Fibroblast of pulmonary artery (primary cell): ENCODE measurements at places on chromosomes 2 and 18.
A peak's percentile ranks its signal among the peaks of the same experiment; 100 is the strongest.

GRCh38 chr18:74069178-74070050 lies 78.2 kb downstream of the FBXO15 start:
- DNase-seq = no peak

DNA sequence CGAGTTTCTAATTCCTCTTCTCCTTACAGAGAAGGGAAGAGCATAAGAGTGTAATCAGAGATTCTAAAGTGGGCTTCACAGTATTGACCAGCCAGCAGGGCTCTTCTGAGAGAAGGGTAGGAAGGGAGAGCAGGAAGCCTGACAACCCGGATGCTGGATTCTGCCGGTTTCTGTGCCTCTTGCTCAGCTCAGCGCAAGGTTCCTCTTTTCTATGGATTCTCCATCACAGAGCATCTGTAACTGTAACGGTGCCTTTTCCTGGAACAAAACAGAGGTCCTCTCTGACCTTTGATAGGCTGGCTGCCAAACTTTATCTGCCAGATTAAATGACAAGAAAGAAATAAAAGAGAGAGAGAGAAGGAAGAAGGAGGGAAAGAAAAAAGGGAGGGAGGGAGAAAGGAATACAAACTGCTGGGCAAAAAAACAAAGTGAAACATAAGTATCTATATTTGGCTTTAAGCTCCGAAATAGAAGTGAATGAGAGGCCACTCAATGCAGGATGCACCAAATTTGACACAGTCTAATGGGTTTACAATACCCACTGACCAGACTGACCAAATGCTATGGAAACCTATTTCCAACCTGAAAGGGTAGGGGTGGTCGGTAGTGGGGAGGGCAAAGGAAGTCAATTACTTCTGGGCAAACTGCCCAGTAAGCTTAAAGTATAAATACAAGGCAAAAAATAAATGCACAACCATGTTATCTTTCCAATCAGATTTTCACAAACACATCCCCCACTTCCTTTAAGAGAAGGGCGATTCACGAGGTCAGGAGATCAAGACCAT lies 59.2 kb downstream of the PIEZO2 start:
- no peak for DNase-seq

DNA sequence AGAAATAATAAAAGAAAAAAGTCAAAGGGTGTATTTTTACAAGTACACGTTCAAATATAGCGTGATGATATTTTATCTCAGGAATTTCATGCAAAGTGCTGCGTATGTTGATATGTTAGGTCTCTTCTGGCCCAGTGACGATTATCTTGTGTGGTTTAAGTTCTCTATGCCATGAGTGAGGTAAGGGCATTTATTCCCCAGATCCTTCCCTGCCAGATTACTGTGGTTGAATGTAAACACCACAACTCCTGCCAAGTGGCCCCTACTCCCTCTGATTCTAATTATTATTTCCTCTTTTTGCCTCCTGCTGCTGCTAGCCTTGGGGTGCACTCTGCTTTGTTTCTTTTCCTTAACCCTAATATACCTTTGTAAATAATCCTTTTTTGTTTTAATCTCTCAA lies 12.2 kb downstream of the SCN2A start:
- DNase-seq = no peak

GRCh38 chr2:44836916-44837315 lies 104.6 kb upstream of the SIX3 start:
- no peak for DNase-seq

GRCh38 chr18:22385718-22386117 lies 32.0 kb downstream of the CTAGE1 start:
- peak; percentile 90 for DNase-seq

GRCh38 chr2:40284797-40285196 lies 167.1 kb downstream of the SLC8A1 start:
- peak; percentile 26 for DNase-seq

DNA sequence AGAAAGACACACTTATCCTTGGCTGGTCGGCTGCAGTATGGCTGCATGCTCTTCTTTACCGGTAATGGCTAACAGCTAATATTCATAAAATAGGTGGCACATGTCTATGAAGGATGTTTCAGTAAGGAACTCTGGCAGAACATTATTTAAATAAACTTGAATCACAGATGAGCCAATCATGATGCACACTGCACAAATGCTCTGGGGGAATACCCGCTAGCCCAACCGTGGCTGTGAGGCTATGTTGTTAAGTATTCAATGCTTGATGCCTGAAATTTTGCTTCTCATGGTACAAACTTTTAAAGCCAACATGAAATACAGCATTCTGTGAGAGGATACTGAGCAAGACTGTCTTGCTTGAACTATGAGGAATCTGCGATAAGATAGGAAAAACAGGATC lies 505.8 kb downstream of the ZEB2 start:
- peak; percentile 5 for DNase-seq

DNA sequence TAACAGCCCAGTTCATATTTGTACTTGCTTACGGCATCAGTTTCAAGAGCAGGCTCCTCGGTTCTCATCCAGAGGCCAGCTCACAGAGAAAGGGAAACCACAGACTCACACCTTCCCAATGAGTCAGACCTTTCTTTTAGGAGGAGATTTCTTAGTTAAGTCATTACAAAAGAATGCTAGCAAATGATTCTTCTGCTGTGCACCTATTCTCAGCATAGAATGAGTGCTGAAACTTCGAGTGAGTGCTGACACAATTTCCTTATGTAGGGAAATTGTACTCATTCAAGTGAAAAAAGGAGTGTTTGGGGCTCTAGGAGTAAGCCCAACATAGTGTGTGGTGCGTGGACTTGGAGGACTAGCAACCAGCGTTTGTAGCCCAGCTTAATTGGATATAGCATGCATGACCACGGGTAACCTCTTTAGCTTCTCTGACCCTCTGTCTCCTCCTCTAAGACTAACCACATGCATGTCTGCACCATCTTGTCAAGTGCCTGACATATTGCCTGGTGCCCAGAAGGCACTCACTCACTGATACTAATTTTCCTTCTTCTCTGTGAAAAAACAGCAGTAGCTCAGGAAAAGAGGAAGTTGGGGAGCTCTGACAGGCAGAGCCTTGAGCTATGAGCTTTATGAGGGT lies 87.0 kb downstream of the ALPK2 start:
- DNase-seq = peak; percentile 92

- peak; percentile 87 for DNase-seq
Observed at GRCh38 chr2:237904831-237905599, 45.6 kb downstream of the RAMP1 start.

DNA sequence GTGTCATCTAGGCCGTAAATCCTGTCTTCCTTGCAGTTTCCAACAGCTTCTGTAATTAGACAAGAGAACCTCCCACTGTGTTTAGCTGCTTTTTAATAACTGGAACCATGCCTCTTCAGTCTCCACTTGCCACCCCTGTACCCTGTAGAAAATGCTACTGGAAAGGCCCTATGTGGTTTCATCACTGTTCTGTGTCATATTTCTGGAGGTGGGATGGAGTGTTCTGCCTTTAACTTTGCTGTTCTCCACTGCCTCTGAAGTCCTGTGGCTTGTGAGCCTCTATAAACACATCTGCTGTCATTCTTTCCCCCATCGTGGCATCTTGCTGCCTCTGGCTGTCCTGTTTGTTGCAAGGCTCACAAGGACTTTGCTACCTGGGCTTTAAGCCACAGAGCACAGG lies 17.9 kb downstream of the MGAT5 start:
- no peak for DNase-seq

GRCh38 chr2:100580367-100581276 lies 17.8 kb downstream of the PDCL3 start:
- DNase-seq = peak; percentile 7

DNA sequence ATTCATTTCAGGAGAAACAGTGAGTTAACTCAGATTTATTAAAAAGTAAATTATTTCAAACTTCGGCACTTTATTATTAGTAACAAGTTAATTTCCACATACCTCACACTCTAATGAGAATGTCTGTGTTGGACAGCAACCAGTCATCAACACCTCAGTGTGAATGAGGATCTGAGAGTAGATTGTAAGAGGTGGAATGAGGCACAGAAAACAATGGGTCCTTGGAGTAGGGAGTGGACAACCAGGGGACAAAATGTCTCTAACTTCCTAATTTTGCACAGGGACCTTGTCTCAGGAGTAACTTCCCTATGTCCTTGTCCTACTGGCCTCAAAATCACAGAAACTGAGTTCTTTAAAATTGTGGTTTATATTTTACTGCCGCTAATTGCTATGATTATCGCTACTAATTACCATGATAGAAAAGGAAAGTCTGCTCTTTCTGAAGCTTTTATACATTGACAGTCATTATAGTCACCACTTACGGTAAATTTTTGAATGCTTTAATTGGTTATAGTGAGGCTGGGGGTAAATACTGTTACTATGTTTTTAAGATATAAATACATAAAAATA lies 82.2 kb upstream of the LRPPRC start:
- DNase-seq = no peak

DNA sequence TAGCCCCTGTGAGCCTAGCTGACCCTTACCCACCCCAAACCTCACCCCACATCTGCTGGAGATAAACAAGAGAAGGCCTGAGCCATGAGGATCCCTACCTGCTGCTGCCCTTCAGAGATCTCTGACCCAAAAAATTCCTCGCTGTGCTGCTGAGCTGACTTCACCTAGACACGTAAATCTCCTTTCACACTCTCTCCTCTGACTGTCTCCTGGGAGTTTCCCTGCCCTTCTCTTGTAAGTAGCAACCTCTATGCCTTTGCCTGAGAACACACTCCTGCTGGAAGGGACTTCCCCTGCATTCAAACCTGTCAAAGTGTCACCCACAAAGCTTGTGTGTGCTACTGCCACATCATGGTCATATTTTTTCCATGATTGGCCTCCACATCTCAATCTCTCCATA lies 134.2 kb upstream of the NOL4 start:
- no peak for DNase-seq

GRCh38 chr2:188415754-188416083 lies 124.0 kb downstream of the GULP1 start:
- no peak for DNase-seq

DNA sequence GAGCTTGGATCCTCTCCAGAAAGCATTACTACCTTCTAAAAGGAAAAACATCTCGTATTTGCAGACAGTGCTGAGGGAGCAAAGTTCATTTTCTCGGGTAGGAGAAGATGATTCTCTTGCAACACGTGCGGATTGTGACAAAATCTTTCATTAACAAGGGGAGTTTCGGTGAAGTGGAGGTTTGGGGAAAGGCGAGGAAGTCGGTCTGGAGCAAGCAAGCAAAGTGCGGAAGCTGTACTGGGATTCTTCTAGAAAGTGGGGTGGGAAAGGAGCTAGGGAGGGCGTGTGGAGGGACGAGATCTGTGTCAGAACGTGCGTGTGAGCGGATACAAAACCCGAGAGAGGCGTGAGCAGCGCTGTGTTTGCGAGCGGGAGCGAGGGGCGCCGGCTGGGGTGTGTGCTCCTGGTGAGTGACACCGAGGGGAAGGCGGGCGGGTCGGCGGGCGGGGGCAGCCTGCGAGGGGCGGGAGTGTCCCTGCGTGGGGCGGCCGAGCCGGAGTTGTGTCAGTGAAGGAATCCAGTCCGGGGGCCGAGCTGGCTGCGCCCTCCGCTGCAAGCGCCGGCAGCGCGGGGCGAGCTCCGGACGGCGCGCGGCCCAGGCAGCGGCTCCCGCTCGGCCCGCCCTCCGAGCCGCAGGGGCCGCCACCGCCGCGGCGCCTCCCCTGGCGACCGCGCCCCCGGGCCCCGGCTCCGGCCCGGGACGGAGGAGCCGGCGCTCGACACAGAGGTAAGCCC lies at the start of gene SPATS2L:
SPATS2L (plus strand) TSS at position 498 of the 735 bp plus-strand sequence. CDS start 82,552 bp downstream, outside the sequence.
- DNase-seq = peak; percentile 80

- DNase-seq = no peak
Observed at GRCh38 chr2:155692856-155693255, 639.7 kb downstream of the NR4A2 start.

GRCh38 chr2:81734981-81735380 lies 1430.4 kb upstream of the LRRTM1 start:
- no peak for DNase-seq

DNA sequence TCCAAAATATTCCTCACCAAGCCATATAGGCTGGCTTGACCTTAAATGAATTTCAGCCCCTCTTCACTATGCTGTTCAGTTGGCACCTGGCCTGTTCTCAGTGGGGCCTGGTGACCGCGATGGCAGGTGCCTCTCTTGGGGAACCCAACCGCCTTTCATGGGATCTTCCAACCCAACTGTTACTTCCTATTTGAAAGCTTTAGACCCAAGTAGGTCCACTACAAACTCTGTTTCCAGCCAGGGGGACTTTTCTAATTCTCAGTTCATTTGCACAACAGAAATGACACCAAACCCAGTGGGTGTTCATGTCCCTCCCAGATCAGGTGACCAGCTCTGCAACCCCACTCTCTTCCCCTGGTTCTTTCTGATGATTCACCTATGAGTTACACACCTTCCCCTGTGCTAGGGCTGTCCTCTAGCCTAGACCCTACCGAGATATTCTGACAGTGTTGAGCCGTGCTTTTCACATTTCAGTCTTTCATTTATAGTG lies 35.6 kb upstream of the NDUFV2 start:
- DNase-seq = no peak

GRCh38 chr2:187654535-187654934 lies 100.3 kb upstream of the TFPI start:
- DNase-seq = no peak

- no peak for DNase-seq
Observed at GRCh38 chr2:124315221-124315880, 290.3 kb downstream of the CNTNAP5 start.

GRCh38 chr2:175630280-175631244 lies 371.5 kb downstream of the LNPK start:
- DNase-seq = no peak

- DNase-seq = peak; percentile 81
Observed at GRCh38 chr2:43083710-43084698, 142.4 kb downstream of the ZFP36L2 start.

- DNase-seq = peak; percentile 3
Observed at GRCh38 chr2:77228391-77228790, 293.8 kb downstream of the LRRTM4 start.
